Esophagus muscularis mucosa (tissue), 4 donors: ENCODE measurements at places on chromosomes 1 and 21. TPM values are rescaled to one million over a fixed set of nuclear protein-coding genes. Genes with fewer than 3 reads are reported as not detected.

DNA sequence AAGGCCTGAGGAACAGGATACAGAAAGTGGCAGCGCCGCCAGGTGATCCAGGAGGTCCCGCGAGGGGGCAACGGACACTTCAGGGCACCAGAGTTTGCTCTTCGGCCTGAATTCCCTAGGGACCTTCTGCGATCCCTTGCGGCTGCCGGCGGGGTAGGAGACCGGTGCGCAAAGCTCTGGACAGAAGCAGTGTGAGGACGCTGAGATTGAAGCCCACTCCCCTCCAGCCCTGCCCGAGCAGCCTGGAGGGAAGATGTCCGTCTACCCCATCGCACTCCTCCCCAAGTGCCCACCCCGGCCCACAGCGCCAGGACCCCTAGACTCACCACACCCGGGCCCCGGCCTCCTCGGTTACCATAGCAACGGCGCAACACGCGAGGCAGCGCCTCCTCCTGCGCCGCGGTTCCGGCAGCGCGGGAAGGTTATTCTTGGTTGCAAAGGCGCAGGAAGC, at the start of gene ANKRD45:
ANKRD45 (minus strand) TSS at position 361 of the 451 bp plus-strand sequence. CDS start 10,433 bp downstream, outside the sequence.
- no peak for DNase-seq

DNA sequence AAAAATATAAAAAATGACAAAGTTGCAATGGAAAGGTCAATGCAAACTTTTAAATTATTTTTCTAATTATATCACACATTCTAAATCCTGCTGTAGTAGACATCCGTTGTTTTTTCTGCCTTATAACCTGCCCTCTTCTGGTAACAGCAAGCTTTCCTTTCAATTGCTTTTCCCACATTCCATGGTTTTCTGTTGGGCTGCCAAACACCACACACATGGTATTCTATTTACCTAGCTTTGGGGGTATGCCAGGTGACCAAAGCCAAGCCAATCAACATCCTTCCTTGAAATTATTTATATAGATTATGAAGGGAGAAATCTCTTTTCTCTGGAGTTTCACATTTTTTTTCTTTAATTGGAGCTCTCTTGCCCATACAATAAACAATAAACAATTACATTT, 3.4 kb upstream of the LAMC1 start:
- no peak for DNase-seq

DNA sequence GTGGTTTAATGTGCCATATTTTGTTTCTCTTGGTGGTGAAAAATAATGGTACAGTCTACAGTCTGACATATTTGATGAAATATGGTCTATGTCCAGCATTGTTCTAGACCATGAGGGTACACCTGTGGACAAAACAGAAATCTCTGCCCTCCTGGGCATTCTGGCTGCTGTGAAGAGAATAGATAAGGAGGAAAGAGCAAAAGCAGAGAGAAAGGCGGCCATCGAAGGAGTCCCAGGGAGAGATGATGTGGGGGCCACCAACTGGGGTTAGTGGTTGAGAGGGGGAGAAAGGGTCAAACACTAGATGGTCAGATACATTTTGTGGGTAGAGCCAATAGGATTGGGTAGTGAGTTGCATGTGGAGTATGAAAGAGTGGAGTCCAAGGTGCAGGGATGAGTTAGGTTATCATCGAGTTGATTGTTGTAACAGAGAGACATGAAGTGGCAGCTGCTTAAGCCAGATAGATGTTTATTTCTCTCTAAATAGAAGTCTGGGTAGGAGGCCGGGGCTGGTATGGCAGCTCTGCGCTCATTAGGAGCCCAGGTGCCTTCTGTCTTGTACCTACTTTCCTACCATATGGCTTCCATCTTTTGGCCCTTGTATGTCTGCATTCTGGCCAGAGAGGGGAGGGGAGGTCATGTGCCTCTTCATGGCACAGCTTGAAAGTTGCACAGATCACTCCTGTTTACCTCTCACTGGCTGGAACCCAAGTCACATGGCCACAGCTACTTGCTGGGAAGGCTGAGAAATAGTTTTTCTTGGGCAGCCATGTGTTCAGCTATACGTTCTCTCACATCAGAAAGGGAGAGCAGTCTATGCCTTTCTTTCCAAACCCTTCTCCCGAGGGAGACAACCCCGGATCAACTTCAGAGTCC, 13.0 kb downstream of the UBE4B start:
- DNase-seq, result no peak

DNA sequence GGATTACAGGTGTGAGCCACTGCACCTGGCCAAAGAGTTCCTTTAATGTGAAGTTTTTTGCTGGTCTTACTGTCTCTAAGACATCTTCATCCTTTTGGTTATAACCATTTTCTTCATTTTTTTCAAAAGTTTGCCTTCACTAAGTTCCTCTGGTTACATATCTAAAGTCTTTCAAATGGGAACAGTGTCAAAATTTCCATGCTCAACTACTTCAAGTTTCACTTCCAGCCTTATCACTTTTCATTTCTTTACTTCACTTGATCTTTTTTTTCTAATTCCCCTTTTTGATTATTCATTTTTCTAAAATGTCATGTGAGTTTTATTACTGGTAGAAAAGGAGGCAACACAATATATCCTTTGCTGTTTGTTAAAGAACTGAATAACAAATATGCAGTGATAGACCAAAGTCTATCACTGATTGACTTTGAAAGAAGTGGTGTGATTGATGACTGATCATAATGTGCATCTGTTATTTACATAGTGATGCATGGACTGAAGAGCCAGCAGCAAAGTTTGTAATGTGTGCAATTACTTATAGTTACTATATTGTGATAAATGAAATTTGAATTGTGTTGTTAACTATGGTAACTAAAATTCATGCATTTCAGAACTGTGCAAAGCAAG, 16.0 kb upstream of the ZFYVE9 start:
- no peak for DNase-seq

Gene YARS1
- total RNA-seq, result 34.1 TPM
